ENCODE measurements at places on chromosomes 7 and 10.

DNA sequence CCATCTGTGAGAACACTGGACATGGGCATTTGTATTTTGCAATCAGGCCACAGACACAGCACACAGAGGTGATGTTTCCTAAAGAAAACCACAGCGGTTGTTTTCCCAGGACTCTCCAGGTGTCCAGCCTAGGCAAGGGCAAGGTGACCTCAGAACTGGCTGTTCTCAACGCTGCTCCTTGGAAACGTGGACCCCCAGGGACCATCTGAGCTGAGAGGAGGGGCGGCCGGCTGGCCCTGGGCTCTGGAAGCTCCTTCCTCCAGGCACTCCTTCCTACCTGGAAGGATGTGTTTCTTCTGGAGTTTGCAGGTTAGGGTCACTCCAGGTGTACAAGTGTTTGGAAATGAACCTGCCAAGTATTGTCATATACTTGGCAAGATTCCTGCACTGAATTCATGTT lies 103.1 kb downstream of the ADARB2 start:
- peaks cover 28% of the 10 kb centered on the region for H3K27me3 ChIP-seq
- H3K36me3 ChIP-seq: no peaks in the 10 kb centered on the region
- DNase-seq: no peak
- no peak overlapping the region for H3K4me3 ChIP-seq

DNA sequence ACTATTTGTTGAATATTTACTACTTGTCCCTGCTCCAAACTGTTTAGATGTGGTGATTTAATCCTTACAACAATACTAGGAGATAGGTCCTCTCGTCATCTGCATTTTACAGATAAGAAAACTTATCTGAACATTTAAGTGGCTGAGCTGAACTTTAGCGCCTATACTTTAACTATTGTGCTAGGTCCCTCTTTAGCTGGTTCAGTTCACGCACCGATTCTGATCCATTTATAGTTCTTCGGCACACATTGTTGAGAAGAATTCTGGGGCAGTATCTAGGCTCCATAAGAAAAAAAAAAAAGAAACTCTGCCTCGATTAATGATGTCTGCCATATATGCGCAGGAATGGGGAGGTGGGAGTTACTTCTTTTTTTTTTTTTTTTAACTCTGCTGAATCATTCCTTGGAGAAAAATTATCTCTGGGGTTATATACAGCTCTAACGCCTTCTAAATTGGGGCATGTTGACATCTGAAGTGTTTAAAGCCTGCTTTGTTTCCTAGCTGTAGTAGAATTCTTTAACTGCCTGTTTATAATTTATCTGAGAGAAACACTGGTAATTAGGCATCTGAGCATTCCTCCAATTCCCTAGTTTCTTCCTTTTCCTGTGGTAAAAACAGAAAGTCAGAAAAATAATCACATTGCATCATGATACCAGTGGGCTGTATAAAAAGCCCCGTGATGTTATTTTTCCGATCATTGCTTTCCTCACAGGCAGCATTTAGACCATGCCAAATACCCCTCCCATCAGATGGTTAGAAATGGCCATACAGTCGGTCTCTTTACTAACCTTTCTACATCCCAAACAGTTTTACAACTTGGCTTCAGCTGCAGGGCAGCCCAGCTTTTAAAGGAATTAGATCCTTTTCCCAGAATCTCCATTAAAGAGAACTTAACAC lies 98.5 kb upstream of the KDM7A start:
- no peak for DNase-seq
- no peaks in the 10 kb centered on the region for H3K27me3 ChIP-seq
- no peaks in the 10 kb centered on the region for H3K36me3 ChIP-seq
- peaks cover 5% of the 10 kb centered on the region for H3K4me1 ChIP-seq
- H3K4me3 ChIP-seq: no peak overlapping the region

DNA sequence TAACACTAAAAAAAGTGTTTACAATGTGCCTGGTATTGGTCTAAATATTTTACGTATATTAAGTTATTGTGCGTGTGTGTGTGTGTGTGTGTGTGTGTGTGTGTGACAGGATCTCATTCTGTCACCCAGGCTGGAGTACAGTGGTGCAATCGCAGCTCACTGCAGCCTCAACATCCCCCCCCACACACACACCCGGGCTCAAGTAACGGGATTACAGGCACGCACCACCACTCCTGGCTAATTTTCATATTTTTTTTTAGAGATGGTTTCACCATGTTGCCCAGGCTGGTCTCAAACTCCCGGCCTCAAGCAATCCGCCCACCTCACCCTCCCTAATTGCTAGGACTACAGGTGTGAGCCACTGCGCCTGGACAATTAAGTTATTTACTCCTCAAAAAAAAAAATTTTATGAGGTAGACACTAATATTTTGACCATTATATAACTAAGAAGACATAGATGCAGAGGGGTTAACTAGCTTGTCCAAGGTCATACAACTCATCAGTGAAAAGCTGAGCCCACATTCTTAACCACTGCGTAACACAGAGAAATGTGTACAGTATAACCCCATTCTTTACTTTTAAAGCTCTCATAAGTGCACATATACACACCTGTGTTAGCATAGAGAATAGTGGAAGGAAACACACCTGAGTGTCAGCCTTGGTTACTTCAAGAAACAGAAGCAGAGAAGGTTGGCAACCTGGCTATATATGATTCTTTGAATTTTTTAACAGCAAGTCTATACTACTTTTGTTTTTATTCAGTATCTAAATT lies 35.0 kb downstream of the DNAJC12 start:
- DNase-seq: no peak
- no peak overlapping the region for H3K4me3 ChIP-seq
- no peak overlapping the region for H3K27ac ChIP-seq
- H3K27me3 ChIP-seq: no peaks in the 10 kb centered on the region

- H3K27me3 ChIP-seq: peaks cover 8% of the 10 kb centered on the region
Observed at GRCh38 chr10:86295791-86296190, 70.8 kb downstream of the GRID1 start.

- H3K4me1 ChIP-seq: peaks cover 11% of the 10 kb centered on the region
- H3K4me3 ChIP-seq: no peak overlapping the region
- H3K36me3 ChIP-seq: no peaks in the 10 kb centered on the region
- peaks cover 11% of the 10 kb centered on the region for H3K27me3 ChIP-seq
- no peak overlapping the region for H3K27ac ChIP-seq
Observed at GRCh38 chr7:87624628-87625027, 3.6 kb upstream of the RUNDC3B start.

GRCh38 chr7:100865938-100866728 lies 1.1 kb upstream of the TRIP6 start:
- H3K36me3 ChIP-seq: peaks cover 65% of the 10 kb centered on the region
- peaks cover 25% of the 10 kb centered on the region for H3K4me1 ChIP-seq
- peak overlapping the region; percentile 96 for H3K27ac ChIP-seq
- H3K4me3 ChIP-seq: peak overlapping the region; percentile 91
- peak; percentile 70 for DNase-seq

DNA sequence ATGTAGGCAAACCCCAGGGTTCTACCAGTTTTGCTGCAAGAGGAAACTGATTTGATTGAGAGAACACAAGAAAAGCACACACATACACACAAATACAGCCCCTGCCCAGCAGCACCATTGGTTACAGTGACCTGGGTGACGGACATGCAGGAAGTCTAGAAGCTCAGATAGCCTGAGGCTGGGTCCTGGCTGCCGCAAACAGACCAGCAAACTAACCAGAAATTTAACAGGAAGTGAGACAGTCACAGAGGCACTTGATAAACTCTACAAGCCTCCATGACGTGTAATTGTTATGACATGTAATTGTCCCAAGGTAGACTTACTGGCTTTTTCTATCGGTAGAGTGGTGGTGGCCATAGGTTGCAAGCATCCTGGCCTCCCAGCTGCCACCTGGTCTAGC lies 58.9 kb downstream of the PRKAR2B start:
- peaks cover 5% of the 10 kb centered on the region for H3K4me1 ChIP-seq
- H3K27me3 ChIP-seq: peaks cover 4% of the 10 kb centered on the region
- peak overlapping the region; percentile 24 for H3K27ac ChIP-seq
- no peaks in the 10 kb centered on the region for H3K36me3 ChIP-seq
- H3K4me3 ChIP-seq: no peak overlapping the region
- no peak for DNase-seq

DNA sequence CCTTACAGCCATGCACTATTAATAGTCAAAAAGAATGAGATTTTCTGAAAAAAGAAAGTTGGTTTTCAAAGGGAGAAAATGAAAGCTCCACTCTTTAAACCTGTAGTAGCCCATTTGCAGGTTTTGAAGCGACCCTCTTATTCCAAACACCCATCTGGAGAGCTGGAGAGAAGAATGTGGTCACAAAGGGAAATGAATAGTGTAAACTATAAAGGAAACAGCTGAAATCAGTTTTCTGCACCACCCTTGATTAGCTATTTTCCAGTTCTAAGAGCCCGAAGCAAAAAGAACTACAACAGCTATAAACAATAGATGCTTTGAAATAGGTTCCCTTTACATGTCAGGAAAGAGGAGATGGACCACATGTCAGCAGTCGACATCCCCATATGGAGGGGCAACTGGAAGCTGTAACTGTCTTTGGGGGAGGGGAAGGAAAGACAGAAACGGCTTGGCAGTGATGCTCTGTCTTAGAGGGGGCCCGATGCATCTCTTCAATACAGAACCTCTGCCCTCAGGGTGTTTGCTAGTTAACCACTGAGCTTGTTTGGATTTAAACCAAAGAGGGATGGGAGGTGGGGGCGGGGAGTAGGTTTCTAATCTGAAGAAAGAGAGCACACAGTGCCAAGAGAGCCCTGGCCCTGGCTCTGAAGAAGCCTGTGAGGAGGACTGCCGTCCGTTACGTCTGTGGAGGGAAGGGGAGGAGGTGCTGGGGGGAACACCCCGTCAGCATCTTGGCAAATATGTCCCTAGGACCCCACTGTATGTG lies 55.3 kb downstream of the CPVL start:
- no peaks in the 10 kb centered on the region for H3K36me3 ChIP-seq
- no peak for DNase-seq
- H3K4me3 ChIP-seq: peak overlapping the region; percentile 77
- H3K27me3 ChIP-seq: peaks cover 4% of the 10 kb centered on the region
- peaks cover 18% of the 10 kb centered on the region for H3K4me1 ChIP-seq

DNA sequence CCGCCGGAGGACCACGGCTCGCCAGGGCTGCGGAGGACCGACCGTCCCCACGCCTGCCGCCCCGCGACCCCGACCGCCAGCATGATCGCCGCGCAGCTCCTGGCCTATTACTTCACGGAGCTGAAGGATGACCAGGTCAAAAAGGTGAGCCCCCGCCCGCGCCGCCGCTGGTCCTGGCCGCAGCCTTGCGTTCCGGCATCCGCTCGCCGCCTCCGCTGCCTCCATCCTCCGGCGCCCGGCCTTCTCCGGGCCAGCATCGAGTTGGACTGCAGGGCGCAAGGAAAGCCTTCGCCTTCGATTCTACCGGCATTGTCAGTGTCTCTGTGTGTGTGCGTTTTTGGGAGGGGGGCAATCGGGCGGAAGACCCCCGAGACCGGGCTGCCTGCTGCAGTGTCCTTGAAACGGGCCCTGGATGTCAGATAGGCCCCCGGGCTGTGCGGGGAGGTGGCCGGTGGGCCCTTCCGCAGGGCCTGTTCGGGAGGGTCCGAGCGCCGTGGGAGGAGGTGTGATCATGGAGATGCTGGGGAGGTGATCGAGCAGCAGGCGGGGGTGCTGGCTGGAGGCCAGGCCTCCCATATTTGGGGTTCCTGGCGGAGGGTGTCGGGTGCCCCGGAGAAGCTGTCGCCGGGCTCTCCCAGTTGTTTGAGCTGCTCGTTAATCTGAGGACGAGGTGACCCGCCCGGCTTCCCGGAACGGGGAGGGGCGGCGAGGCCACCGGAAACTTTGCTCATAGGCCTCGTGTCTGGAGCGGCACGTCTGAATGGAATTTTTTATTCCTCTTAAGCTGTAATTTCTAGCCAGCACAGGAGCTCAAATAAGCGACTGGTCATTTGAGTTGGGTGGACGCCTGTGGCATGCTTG lies 40.8 kb downstream of the HK1 start:
- DNase-seq: peak; percentile 84
- peak overlapping the region; percentile 99 for H3K27ac ChIP-seq
- no peaks in the 10 kb centered on the region for H3K27me3 ChIP-seq

DNA sequence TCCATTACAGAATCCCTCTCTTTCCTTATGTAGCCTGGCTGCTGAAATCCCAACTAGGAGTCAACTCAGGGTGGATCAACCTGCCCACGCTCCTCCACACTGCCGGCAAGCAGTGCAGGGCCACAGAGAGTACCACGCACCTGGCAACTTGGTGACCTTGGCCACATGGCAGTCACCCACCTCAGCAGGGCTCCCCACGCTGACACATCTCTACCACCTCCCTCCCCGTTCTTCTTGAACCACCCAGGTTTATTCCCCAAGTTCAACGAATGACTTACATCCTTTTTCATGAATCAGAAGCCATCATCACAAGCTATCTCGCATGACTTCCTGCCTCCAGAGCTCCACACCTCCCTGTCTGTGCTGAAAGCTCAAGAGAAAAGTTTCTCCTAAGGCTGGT lies 153.4 kb downstream of the GRID1 start:
- no peaks in the 10 kb centered on the region for H3K36me3 ChIP-seq
- DNase-seq: no peak
- H3K4me3 ChIP-seq: no peak overlapping the region
- H3K4me1 ChIP-seq: no peaks in the 10 kb centered on the region

DNA sequence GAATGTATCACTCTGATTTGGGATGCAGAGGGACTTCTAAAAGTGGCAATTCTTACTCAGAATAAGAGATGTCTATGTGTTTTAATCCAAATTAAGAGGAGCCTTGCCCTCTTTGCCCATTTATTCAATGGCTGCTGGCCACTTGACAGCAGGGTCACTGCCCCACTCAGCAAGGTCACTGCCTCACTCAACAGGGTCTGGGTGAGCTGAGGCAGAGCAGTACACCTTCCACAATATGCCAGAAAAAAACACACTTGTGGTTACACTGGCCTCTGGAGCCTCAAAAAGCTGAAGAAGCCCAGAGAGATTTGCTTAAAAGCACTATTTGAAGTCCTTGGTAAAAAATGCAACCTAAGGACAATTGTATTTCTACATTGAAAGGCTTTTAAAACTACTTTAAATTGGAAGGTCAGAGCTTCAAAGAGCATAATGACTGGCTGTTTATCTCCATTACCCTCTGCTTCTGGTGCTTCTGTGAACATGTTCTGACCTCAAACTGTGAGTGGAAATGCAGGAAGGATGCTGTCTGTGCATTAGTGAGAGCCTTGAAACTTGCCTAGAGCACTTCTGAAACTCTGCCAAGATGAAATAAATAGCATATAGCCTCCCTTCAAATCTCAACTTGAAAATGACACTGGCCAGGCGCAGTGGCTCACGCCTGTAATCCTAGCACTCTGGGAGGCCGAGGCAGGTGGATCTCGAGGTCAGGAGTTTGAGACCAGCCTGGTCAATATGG lies 35.1 kb upstream of the WIPF3 start:
- no peak overlapping the region for H3K27ac ChIP-seq
- H3K27me3 ChIP-seq: peaks cover 11% of the 10 kb centered on the region
- H3K36me3 ChIP-seq: no peaks in the 10 kb centered on the region
- H3K4me1 ChIP-seq: no peaks in the 10 kb centered on the region

GRCh38 chr10:79248341-79249185 lies 98.7 kb upstream of the PPIF start:
- peak overlapping the region; percentile 34 for H3K4me3 ChIP-seq
- DNase-seq: no peak
- H3K27ac ChIP-seq: peak overlapping the region; percentile 83
- no peaks in the 10 kb centered on the region for H3K27me3 ChIP-seq
- H3K4me1 ChIP-seq: peaks cover 72% of the 10 kb centered on the region

- H3K4me1 ChIP-seq: peaks cover 19% of the 10 kb centered on the region
- H3K4me3 ChIP-seq: no peak overlapping the region
- H3K27me3 ChIP-seq: no peaks in the 10 kb centered on the region
- no peak for DNase-seq
Observed at GRCh38 chr10:68032113-68032512, 43.0 kb downstream of the HERC4 start.

GRCh38 chr7:20441991-20442441 lies 111.3 kb downstream of the ITGB8 start:
- no peak overlapping the region for H3K4me3 ChIP-seq
- no peak for DNase-seq
- H3K4me1 ChIP-seq: no peaks in the 10 kb centered on the region

- H3K4me1 ChIP-seq: no peaks in the 10 kb centered on the region
- H3K27ac ChIP-seq: no peak overlapping the region
- no peak for DNase-seq
- no peaks in the 10 kb centered on the region for H3K36me3 ChIP-seq
- H3K4me3 ChIP-seq: no peak overlapping the region
Observed at GRCh38 chr10:43070121-43071085, 6.5 kb upstream of the RET start.

All from activated T-cell treated with anti-CD3 and anti-CD28 coated beads, Interleukin-2, amount 50 U/mL, for 24 hours (primary cell).